ENCODE measurements at places on chromosomes 2 and 18.

GRCh38 chr2:20291846-20292408 is 58.7 kb downstream of the PUM2 start:
- DNase-seq = no peak

DNA sequence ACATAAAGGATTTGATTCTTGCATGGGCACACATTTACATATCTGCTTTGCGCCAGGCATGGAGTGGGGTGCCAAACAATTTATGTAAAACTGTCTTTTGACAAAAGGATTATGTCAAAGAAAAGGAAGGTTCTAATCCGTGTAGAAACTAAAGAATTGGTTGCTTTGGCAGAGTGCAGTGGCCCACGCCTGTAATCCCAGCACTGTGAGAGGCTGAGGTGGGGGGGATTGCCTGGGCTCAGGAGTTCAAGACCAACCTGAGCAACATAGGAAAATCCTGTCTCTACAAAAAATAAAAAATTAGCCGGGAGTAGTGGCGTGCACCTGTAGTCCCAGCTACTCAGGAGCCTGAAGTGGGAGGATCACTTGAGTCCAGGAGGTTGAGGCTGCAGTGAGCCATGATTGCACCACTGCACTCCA is 1.1 kb upstream of the MTERF4 start:
- no peak for DNase-seq

- no peak for DNase-seq
These were observed 145.5 kb downstream of the ZNF385B start for GRCh38 chr2:179715871-179716270.

DNA sequence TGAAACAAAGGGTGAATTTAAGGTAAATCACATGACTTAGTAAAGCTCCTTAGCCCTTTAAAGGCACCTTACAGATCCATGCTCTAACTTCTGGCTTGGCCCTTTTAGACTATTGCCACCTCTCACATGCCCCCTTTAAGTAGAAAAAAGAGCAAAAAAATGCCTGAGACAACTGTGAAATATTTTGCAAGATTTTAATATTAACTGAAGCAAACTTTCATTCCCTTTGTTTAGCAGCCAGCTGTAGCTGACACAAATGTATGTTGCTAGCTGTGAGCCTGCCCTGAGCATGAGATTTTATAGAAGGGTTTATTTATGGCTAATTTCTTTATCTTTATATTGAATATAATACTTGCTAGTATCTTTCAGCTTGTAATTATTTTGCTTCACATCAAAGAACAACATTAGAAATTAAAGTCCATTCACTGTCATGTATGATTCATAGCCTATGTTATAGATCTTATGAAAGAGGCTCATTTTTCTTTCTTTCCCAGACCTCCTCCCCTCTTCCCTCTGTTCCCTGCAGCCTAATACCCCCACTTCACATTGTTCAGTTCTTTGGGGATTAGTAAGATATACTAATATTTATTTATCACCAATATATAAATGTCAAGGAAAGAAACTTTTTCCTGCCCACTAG is 637.2 kb upstream of the ZEB2 start:
- no peak for DNase-seq

DNA sequence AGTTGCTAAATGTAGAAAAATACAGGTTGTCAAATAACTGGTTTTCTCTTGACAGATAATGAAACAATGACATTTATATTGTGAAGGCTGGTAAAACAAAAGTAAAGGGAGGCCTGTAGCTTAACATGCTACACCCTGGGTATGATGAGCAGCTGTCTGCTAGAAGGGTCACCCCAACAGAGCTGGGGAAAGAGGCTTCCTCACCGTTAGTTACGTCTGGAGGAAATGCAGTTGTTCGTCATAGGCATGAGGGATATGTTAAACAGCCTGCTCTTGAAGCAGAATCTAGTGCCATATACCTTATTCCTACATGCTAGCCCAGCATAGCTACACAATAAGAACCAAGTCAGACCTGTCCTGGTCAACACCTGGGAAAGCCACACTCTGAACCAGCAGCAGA is 49.9 kb downstream of the LPIN2 start:
- no peak for DNase-seq

GRCh38 chr2:207284556-207285472 is 119.1 kb upstream of the KLF7 start:
- no peak for DNase-seq

DNA sequence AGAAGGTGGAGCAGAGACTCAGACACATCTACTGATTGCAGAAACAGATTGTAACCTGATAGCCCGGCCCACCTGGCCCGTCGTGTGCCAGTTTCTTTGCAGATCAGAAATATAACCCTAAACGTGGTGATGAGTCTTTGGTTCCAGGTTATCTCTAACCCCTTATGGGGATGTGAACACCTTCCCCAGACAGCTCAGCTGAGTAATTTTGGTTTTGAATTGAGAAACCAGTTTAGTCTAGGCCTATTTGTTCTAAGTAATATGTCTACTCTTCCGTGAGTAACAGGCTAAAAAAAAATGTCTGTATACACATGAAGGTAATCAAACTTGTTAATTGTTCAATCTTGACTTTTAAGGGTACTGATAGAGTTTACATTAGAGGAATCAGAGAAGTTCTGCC is 35.7 kb downstream of the RASGRP3 start:
- DNase-seq = no peak

DNA sequence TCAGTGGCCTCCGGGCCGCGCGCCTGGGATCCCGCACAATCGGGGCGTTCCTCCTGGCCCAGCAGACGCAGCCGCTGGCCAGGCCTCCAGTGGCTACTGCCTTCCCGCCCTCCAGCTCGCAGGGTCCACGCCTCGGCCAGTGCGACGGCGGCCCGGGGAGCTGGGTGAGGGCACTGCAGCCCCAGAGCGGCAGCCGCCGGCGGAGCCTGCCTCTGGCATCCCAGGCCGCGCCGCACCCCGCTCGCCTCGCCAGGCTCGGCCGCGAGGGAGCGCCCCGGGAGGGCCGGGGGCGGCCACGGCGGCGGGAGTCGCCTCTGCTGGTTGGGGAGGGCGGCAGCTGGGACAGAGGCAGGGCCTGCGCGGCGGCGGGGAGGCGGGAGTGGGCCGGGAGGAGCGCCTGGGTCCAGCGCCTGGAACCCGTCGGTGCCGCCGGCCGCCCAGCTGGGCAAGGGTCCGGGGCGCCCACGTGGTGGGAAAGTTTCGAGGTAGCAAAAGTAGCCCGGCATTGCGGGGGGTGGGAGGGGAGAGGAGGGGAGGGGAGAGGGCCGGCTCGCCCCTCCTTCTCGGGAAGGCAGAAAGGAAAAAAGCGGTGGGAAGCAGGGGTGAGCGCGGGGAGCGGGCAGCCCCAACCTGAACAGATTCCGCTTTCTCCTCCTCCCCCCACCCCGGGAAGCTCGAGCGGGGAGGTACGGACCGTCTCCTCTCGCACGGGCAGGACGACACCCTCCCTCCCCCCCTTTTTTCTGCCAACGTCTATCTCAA is 1.5 kb upstream of the INHBB start:
- DNase-seq = no peak

DNA sequence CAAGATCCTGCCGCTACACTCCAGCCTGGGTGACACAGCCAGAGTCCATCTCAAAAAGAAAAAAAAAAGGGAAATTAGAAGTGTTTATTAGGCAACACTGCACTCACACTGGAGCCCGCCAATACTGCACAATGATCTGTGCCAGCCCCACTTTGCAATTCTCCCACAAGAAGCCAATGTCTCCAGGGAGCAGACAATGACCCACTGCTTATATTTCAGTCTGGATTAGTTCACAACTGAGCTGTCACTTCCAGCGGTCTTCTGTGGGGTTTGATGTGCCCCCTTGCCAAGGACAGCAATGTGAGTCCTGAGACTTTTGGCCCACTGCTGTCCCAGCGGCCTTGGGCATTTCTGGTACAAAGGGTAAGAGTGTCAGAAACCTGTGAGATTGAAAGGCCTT is 85.6 kb upstream of the PPM1B start:
- no peak for DNase-seq

GRCh38 chr2:8177566-8177965 is 504.3 kb upstream of the ID2 start:
- no peak for DNase-seq

- no peak for DNase-seq
These were observed 10.4 kb upstream of the LRRFIP1 start for GRCh38 chr2:237616734-237617586.

DNA sequence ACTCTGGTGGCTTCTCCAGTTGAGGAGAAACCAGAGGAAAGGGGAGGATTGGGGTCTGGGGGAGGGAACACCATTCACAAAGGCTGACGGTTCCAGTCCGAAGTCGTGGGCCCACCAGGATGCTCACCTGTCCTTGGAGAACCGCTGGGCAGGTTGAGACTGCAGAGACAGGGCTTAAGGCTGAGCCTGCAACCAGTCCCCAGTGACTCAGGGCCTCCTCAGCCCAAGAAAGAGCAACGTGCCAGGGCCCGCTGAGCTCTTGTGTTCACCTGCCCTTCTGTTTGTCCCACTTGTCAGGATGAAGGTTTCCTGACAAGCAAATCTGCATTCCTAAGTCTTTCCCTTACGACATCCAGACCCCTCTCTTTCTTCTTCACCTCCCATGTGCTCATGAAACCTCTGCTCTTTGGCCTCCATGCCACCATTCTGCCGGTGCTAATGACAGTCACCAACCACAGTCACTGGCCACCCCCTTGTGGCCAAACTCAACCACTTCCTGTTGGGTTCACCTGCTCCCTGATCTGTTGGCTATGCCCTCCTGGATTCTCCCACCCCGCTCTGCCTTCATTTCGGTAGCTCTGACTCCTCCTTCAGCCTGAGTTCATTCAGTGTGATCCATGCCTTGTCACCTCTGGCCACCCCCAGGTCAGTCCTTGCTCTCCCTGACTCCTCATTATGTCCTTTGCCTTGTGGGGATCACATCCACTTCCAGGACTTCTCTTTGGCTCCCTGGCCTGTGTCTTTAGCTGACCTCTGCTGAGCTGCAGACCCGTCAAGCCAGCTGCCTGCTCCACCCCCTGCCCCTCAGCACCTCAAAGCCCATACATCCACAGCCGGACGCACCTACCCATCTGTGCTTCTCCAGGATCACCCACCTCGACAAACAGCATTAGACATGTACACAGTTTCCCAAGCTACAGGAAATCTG is 17.6 kb downstream of the EMX1 start:
- DNase-seq = no peak

DNA sequence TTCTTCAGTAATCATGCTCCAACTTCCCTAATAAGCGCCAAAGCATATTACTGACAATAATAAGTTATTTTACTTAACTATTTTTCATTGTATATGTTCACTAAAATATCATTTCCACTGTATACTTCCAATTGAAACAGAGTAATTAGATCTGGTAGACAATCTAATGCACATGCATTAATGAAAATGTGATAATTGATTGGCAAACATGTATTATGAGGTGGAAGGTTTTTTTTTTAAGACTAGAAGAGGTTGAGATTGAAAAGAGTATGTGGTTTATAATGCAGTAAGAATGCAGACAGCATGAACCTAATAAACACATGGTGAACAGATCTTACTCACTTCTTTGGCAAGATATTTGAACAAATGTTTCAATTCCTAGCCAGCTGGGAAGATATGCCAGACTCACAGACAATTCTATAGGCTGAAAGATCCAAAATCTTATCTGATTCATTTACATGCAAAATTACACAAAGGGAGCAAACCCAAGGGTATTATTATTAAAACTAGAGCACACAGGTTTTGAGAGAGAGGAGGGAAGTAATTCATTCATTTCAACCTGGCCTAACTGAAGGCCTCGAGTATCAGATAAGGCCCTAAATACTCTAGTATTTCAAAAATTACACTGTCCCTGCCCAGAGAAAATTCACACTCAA is 2.8 kb downstream of the NCKAP1 start:
- DNase-seq = no peak

DNA sequence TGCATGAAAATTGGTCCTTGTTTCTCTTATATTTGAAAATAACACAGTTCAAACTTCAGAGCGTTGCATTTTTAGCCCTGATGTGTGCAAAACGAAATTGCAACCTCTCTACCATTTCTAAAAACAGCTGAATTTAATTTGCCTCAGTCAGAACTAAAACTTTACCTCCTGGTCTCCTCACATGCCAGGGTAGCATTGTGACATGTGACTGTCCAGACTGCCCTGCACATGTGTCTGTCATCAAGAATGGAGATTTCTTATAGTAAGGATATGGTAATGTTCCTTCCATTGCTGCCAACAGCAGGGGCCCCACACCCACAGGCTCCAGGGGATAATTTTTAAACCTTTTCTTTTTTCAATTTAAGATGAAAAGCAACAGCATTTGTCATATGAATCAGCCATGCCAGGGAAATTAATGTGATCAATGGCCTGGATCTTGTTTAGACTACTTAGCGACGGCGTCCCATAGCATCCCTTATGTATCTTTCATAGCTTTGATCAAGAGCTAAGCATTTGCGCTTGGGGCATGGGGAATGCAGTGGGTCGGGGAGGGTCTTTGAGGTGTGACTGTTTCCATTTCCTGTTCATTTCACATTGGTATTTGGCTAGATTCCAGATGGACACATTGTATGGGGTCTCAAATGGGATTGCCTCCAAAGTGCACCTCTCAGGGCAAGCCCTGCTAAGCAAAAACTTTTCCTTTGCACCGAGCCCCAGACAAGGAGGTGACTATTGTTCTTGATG is 92.4 kb upstream of the RASGRP3 start:
- no peak for DNase-seq

GRCh38 chr2:240124651-240125030 is 11.5 kb downstream of the COPS9 start:
- no peak for DNase-seq

- DNase-seq = no peak
These were observed 321.1 kb downstream of the PIK3C3 start for GRCh38 chr18:42275949-42276730.

DNA sequence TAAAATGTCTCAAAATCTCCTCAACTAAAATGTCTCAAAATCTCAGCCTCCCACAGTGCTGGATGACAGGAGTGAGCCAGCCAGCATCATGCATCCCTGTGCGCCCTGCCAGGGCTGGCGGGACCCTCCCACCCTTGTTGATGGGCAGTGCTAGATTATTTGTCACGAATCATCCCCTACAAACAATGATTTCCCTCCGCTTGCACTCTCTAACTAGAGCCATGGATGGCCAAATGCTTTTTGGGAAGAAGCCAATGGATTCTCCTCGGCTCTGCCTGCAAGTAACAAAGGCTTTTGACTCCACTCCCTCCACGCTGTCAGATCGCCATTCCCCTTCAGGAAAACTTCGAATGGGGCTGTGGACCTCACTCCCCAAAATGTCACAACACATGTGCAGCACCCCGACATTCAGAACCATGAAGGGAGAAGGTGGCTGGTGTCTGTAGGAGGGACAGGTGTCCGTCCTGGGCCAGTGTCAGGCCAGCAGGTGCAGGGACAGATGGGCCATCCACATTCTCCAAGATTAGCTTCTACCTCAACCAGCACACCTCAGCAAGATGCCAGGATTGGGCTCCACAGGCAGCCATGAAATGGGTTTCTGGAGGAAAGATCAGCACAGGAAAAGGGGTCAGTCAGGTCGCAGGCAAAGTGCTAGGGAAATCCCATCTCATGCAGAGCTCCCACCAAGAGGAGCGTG is 11.5 kb downstream of the AMER3 start:
- no peak for DNase-seq

- DNase-seq = no peak
These were observed 741 bp downstream of the GPR148 start for GRCh38 chr2:130729322-130730299.

DNA sequence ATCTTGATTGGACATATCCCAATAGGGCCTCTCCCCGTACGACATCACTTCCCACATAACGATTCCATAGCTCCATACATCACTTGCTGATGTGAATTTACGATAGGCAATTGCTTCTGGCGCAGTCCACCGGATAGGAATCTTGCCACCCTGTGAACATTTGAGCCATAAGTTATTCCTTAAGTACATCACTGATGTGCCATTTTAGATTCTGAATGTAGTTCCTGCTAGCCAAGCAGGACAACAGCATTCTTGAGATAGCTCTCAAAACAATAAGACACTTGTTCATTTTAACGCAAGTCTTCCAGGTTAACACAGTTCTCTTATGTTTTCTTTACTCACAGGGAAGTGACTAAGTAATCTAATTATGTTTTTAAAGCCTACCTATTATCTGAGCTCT is 138.0 kb downstream of the EPHA4 start:
- no peak for DNase-seq

Data from activated CD4-positive, CD25-positive, alpha-beta regulatory T cell (primary cell).